ENCODE measurements at places on chromosomes 1 and 21.
A peak's percentile ranks its signal among the peaks of the same experiment; 100 is the strongest.

DNA sequence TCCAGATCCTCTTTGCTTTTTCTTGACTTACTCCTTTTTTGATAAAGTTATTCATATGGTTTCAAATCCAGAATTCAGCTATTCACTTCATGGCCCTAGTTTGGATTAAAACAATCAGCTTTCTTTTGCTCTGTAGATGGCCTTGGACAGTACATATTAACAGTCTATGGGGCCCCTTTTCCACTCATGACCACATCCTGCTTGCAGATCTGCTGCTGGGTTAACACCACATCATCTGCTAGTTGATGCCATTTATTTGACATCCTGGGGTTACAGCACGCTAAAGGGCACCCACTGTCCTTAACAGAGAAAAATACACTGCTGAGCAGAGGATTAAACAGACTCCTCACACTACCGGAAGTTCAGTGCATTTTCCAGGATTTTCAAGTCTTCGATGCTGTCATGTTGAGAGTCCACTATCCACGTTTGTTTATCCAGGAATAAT is 941 bp upstream of the IFI16 start:
- no peak for DNase-seq

DNA sequence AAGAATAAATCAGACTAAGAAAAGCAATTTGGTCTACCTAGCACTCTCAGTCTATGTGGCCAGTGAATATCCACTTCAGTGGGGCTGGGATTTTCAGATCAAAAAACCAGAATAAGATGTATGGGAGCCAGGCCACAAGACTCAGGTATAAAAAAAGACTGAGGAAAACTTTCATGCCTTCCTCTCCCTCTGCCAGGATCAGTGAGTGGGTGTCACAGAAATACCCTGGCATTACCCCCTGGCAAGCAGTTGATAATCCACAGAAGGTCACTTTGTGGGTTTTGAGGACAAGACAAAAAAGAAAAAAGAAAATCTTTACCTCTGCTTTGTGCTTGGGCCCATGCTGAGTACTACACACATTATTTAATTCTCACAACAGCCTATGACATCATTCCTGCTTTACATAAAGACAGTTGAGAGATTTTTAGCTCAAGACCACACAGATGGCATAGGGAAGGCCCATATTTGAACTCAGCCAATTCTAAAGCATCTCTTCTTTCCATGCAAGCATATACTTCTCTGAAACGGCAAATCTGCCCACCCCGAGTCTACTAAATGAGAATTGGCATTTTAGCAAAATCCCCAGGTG is 57.6 kb downstream of the DESI2 start:
- no peak for DNase-seq

DNA sequence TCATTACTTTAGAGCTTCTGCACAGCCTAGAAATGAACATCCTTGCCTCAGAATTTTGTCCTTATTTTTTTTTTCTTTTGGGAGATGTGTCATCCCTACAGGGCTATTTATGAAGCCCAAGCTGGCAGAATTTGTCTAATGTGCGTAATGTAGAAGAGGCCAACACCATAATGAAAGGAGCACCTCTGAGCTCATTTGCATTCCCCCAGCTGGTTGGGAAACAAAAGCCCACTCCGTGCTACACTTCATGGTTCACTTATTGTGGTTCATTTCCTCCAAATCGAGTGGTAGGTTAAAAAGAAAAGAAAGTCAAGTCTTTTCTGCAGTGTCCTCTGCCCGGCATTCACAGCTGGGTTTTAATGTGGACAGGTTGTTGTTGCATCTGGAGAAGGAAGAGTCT is 73.5 kb downstream of the KAZN start:
- no peak for DNase-seq

DNA sequence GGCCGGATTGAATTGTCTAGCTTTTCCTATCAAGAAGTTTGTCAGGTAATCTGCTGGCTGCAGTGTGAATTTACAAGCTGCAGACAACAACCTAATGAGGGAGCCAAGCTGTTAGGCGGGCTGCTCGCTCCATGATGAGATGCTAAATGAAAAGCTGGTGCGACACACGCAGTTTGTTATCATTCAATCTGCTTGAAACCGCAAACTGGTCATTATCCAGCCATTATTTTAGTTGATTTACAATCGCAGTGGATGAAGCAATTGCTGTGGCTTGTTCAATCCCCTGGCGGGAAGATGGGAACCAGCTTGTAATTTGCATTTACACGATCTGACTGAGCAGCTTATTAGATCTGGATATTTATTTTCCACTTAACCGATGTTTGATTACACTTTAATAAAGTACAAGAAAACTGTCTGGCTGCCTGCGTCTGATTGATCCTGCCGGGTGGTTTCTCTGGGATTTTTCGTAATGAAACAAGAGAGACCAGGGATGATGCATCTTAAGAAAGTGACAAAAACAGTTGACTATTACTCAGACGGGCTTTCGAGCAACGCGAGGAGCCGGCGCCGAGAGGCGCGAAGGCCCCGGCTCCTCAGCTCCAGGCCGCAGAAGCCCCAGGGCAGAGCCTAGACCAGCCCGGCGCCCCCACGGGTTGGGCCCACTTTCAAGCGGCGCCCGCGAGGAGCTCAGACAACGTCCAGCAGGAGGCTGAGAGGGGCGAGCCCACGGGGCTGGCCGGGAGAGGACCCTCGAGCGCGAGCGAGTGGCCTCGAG is 118.0 kb upstream of the BARHL2 start:
- DNase-seq, result no peak

GRCh38 chr1:221724931-221725605 is 16.8 kb downstream of the DUSP10 start:
- no peak for DNase-seq

- DNase-seq, result no peak
These were observed 9.7 kb downstream of the CELA2B start for GRCh38 chr1:15485636-15486035.

DNA sequence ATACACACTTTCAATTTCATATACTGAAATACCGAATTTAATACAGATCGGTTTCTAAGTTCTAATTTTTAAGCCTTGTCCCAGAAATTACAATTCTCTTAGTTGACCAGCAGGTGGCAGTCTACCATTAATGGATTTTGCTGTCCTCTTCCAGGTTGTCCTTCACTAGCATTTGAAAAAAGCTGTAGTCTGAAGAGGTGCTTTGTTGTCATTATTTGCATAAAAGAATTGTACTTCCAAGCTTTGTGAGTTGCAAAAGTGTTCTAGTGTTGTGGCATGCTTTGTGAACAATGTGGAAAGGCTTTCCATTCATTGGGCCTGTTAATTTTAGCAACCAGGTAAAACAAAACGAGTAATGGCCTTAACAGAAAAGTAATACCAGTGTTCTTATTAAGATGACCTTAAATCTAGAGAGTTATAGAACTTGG is 193.6 kb downstream of the RPS6KC1 start:
- no peak for DNase-seq

DNA sequence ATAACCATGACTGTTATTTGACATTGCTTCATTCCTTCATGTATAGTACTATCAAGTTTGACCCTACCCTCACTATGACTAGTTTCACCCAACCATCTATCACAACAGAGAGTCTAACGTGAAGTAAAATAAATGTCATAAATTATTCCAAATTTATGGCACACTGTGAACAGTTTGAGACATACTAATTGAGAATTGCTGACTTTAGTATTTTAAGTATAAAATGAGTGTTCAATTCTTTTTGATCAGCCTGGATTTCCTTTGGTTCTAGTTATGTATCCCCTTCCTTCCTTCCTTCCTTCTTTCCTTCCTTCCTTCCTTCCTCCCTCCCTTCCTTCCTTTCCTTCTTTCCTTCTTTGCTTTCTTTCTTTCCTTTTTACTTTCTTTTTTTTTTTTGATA is 14.5 kb downstream of the CR1 start:
- DNase-seq, result no peak

DNA sequence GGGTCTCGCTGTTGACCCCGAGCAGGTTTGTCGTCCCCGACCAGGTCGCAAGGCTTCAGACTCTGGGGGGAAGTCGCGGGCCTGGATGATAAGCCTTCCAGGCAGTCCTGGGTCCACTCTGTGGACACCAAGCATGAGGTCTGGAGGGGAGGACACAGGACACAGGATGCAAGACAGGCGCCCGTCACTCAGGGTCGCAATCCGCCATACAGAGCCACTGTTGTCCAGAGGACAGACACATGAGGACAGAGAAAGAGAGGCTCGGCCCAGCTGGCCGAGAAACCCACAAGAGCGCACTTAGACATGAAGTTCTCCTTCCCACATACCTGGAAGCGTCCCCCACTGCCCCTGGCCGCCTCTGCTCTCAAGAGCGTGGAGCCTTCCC is 4.8 kb upstream of the FOXD2 start:
- no peak for DNase-seq

- no peak for DNase-seq
These were observed 16.4 kb downstream of the GPSM2 start for GRCh38 chr1:108893141-108893530.

GRCh38 chr1:170375082-170375723 is 156.8 kb upstream of the GORAB start:
- no peak for DNase-seq

DNA sequence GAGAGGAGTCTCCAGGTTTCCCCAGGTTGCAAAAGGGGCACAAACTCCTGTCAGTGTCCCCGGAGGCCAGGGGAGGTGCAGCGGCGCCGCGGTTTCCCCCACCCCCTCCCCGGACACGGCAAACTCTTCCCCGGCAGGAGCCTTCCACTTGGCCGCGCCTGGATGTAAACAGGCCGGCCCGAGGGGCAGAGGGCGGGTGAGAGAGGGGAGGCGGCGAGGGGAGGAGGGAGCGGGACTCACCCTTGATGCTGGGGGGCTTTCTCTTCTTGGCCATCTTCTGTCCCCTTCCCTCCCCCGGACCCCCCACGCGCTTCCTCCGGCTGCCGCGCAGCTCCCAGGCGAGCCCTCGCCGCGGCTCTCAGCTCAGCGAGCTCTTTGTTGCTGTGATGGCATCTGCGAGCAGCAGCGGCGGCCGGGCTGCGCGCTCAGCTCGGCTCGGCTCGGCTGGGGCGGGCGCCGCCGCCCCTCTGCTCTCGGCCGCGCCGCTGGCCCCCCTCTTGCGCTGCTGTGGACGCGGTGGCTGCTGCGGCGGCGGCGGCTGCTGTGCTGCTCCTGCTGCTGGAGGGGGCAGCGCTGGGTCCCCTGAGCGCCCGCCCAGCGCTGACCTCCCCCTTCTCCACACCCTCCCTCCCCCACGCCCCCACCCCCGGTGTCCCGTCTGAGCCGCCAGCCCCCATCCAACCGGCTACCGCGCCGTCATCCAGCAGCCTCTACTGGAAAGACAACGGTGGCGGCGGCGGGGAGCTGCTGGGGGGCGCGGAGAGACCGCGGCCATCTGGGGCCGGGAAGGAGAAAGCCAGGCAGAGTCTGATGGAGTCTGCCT is 4.9 kb upstream of the SLC44A5 start:
- DNase-seq, result peak; percentile 42

DNA sequence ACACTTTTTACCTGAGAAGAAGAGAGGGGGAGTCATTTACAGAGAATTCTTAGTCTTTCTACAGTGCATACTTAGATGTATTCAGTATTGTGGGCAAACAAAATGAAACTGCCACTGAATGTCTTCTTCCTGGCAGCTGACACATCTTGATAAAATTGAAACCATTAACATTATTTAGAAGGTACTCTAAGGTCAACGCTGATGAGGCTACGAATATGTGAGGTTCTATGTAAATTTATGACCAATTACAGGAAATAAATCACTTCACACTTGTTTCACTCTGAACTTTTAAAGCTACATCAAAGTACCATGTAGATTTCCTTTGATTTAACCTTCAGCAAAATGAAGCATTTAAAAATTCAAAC is 51.3 kb upstream of the GFI1 start:
- no peak for DNase-seq

DNA sequence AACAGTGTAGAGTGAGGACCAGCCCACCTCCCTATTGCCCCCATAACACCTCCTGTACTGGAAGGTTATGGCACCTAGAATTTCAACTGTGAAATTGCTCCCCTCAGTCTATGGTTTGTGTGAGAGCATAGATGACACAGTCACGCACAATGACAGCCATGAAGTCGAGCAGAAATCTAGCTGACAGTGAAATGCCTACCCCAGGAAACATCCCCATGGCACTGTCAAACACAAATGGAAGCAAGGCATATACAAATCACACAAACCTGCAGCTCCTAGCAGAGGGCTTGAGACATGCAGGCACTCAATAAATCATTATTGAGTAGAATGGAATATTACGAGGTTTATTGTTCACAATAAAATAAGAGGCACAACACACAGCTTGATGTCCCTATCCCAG is 142.5 kb upstream of the ST6GALNAC5 start:
- no peak for DNase-seq

- no peak for DNase-seq
These were observed 161.5 kb downstream of the TBX15 start for GRCh38 chr1:118826669-118827068.

All from H9 (cell line).